ENCODE measurements at places on chromosomes 4 and X.

GRCh38 chr4:39390603-39391002 lies 16.1 kb upstream of the KLB start:
- no peak for DNase-seq

DNA sequence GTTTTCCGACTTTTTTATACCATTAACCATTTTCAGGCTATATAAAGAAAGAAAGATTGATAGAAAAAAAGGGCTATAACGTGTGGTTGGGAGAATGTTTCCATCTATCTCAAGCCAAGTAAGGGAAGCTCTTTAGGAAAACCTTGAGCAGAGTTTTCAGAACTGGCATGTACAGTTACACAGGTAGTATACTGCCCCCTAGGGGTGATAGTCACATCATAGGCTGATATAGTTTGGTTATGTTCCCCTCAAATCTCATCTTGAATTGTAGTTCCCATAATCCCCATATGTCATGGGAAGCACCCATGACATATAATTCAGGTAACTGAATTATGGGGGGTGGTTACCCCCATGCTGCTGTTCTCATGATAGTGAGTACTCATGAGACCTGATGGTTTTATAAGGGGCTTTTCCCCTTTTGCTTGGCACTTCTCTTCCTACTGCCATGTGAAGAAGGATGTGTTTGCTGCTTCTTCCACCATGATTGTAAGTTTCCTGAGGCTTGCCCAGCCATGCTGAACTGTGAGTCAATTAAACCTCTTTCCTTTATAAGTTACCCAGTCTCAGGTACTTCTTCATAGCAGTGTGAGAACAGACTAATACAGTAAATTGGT lies 186.8 kb downstream of the TMA16 start:
- DNase-seq, result no peak

DNA sequence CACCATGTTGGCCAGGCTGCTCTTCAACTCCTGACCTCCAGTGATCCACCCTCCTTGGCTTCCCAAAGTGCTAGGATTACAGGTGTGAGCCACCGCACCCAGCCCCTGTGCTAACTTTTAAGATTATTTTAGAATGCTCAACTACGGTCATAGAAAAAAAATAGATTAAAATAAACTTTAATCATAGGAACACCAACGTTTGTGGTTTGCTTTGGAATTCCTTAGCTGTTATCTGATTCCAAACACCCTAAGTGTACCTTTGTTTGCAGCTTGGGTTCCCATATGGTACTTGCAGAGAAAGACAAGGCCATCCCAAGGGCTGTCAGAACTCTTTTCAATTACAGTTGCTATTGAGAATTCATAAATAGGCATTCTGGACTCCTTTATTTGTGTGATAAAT lies 90.1 kb upstream of the EFHC2 start:
- DNase-seq, result no peak

DNA sequence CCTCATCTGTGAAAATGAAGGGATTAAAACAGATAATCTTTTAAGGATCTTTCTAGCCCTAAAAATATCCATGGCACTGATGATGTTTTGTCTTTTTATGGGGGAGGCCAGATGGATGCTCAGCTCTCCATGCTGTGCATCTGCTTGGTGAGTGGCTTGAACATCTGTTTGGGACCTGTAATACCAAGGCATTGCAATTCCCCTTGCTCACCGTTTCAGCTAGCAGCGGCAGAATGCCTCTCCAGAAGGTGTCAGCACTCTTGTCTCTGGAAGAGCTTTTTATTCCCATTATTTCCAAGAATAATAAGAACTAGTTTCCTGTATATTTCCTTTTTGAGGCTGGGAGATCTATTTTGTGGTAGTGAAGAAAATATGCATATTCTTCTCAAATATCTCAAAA lies 151.9 kb upstream of the ANK2 start:
- DNase-seq, result no peak

- DNase-seq, result no peak
These were observed 50.2 kb upstream of the PGRMC2 start for GRCh38 chr4:128337863-128338262.

DNA sequence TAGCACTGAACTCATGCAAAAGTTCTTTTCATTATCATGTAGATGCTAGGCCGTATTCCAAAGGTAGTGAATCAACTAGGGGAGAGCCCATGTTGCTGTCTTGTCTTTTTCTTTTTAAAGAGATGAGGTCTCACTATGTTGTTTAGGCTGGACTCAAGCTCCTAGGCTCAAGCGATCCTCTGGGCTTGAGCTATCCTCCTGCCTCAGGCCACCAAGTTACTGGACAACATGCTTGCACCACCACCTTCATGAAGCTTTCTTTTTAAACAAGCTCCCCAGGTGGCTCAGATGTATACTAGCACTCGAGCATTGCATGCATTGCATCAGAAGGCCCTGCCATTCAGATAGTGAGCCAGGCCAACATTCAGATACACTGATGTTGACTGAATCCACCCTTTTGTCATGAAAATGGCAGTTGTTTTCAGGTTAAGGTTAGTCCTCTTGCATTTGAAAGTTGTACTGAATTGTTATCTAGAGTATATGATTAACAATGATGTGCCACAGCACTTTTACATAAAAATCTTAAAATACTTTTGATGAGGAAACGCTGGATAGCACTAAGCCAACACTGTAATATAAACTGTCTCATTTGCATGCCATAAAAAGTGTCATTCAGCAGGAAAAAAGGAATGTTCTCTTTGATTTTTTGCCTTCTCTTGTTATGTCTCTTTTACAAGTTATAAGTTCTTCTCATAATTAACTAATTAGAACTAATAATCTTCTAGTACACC lies 76.7 kb downstream of the FNIP2 start:
- DNase-seq, result no peak

DNA sequence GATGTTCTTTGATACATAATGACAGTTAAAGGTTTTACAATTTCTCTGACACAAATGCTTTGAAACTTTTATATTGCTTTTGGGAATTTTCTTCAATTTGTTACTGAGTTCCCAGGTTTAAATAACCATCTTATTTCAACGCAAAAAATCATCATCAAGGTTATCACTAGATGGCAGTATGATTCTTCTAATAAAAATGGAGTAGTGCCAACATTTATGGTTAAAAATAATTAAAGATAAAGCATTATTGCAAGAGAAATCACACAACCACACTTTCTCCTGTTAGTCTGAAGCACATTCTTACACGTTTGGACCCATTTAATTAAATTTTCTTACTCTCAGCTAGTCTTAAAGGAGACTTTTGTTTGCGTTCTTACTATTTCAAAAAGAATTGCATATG lies 611.3 kb upstream of the CPXCR1 start:
- DNase-seq, result no peak

- no peak for DNase-seq
These were observed 23.9 kb downstream of the EFHC2 start for GRCh38 chrX:44319550-44319949.

DNA sequence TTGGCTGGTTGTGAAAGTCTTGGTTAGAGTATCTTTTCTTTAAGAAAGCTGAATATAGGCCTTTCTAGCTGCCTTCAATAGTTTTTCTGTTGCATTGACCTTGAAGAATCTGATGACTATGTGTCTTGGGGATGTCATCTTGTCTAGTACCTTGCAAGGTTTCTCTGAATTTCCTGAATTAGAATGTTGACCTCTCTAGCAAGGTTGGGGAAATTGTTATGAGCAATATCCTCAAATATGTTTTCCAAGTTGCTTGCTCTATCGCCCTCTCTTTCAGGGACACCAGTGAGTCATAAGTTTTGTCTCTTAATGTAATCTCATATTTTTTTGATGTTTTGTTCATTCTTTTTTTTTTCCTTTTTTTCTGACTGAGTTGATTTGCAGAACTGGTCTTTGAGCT lies 194.7 kb downstream of the RAB28 start:
- DNase-seq, result no peak

GRCh38 chr4:102578819-102579218 lies 77.7 kb downstream of the NFKB1 start:
- no peak for DNase-seq
